Fibroblast of the aortic adventitia (primary cell): ENCODE measurements at places on chromosomes 16 and 17. TPM values are rescaled to one million over a fixed set of nuclear protein-coding genes. Genes with fewer than 3 reads are reported as not detected.

Gene BLMH
- total RNA-seq: 30.5 and 35.9 TPM in 2 replicates

Gene KCNJ2
- 1.4 and 12.7 TPM in 2 replicates for total RNA-seq

Gene AOC2
- total RNA-seq: 0.25 and 0.72 TPM in 2 replicates

Gene ABCA9
- total RNA-seq: 122 and 235 TPM in 2 replicates

Gene GUCY2D
- total RNA-seq: not detected in 2 replicates

Gene SCNN1B
- total RNA-seq: not detected in 2 replicates

Gene MMP25
- not detected in 2 replicates for total RNA-seq

Gene RAPGEFL1
- 2.1 and 3.8 TPM in 2 replicates for total RNA-seq

Gene ZG16
- not detected in 2 replicates for total RNA-seq

Gene CPHXL2
- not detected in 2 replicates for total RNA-seq
